ENCODE measurements at places on chromosomes 2 and 18.

DNA sequence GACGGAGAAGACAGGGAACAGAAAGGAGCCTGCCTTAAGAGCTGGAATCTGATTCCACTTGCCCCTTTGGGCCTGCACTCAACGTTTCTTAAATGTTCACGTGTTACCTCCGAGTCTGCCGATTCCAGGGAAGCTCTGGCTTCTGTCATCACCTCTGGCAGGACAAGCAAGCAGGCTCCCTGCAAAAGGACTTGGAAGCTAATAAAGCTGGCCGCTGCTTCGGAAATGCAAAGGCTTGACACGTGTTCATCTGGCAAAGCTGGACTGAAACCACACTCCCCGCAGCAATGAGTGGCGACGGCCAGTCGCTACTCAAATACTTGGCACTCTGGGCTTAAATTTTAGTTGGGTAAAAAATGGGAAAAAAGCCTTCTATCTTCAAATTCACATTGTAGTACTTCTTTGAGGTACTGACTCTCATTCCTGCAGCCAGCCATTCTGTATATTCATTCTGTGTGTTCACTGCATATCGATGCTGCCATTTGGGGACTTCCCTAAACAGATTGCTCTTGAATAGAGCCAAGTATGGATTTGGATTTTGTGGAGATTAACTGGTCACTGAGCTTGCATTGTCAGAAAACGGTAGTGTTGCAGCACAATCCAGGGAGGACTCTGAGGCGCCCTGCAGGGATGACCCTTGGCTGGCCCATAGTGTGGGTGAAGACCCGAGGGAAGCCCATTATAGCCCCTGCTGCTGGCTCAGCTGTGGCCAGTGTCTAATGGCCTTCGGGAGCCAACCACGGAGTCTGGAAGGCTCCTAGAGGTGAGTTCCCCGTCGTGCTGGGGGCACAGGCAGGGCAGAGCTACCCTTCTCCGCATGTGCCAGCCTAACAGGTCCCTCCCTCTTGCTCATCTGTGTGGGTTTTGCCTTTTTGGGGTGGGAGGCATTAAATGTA, 231.5 kb downstream of the PRKCE start:
- DNase-seq = no peak

DNA sequence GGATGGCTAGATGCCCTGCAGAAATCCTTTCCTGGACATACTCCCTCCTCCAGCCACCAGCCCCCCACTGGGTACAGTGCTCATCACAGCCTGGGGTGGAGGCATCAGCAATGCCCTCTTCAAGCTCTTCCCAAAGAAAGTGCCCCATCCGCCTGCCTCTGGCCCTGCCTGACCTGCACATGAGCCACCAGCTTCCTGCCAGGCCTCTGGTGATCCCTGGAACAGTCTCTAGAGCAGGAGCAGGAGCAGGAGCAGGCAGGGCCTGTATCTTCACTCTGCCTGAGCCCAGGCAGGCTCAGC, 54.1 kb upstream of the CAB39 start:
- no peak for DNase-seq

GRCh38 chr2:236176417-236176816, 8.2 kb upstream of the GBX2 start:
- no peak for DNase-seq

DNA sequence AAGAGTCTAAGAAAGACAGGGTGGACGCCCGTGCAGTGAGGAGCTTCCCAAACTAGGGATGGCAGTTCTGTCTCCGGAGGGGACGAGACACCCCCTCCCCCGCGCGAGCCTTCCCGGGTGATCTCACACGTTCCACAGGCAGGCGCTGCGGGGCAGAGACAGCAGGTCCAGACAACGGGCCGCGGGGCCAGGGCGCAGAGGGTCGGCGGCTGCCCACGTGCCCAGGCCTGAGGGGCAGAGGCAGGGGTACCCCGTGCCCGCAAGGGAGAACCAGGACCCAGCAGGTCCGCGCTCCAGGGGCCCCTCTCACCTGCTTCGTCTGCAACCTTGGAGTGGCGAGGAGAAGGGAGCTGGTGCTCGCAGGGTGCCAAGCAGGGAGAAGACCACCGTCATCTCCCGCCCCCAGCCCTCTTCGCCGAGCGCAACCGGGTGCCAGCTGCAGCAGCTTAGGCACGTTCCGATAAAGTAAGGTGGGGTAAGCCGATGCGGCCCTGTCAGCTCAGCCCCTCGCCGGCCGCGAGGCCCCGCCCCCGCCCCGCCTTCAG, at the start of gene GPR155:
Gene GPR155 (minus strand): TSS at position 467 of the 545 bp plus-strand sequence. CDS start 5,073 bp downstream, outside the sequence.
- DNase-seq = no peak

GRCh38 chr2:23905155-23905554, 21.8 kb downstream of the ATAD2B start:
- no peak for DNase-seq

GRCh38 chr2:3575534-3576262, 638 bp downstream of the RPS7 start:
- DNase-seq = no peak

DNA sequence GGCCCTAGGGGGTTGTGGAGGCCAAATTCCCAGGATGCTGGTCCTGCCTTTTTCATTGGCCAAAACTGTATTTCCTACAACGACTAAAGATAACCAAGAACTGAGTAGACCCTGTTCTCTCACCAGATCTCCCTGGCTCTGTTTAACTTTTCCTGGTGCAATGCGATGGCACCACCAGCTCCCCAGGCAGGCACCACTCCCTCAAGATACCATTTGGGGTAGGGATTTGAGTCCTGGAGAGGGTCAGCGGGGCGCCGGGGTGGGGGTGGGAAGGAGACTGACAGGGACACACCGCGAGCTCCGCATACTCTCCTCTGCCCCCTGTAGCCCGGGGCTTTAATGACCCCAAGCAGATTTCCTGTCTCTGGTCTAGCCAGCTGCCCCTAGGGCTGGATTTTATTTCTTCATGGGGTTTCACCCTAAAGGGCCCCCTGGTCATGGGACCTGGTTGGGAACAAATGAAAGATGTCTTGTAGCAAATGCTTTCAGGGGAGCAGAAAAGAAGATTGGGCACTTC, 7.3 kb downstream of the SIX2 start:
- no peak for DNase-seq

DNA sequence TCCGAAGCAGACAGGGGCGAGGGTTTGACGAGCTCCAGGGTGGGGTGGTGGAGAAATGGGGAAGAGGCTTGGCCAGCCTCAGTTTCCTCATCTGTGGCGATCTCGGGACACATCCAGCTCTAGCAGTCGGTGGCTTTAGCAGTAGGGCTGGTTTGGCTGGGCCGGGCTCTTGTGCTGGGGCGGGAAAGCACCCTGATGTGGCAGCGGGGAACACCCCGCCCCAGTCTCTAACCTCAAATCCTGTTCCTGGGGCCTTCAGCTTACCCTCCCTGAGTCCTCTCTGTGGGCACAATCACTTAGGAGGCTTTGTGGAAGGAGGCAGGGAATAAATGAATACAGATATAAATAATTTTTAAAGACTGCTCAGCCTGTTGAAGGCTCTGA, 26.5 kb upstream of the MCFD2 start:
- no peak for DNase-seq
